EL (cell line): ENCODE measurements at places on chromosomes 1 and 21.
A peak's percentile ranks its signal among the peaks of the same experiment; 100 is the strongest.

DNA sequence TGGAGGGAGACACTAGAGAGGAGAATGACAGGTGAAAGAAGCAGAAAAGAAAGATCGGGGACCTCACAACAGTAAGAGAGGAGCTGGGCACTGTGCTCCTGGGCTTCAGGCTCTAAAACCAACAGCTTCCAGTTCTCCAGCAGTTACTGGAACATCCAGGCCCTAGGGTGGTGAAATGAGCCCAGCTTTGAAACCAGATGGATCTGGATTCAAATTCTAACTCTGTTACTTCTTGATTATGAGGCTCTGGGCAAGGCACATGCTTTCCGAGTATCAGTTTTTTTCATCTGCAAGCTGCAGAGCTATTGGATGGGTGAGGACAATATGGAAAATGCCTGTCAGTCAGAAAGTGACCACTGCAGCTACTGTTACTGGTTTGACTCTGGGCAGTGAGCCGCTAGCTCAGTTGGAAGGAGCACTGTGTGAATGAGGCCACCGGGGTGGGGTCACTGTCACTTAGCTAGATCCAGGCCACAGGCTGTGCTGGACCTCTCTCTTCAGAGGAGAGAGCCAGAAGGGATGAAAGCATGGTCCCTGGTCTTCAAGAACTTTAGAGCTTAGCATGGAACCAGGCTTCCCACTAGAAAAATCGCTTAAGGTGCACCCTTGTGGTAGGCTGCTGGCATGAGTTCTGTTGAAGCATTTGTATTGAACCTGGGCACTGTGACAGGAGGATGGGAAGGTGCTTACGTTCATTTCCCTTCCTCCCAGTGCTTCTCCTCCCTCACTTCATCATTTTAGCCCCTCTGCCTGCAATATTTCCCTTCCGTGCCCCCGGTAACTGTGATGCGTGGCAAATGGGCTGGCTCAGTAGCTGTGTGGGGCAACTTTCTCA lies 12.2 kb downstream of the PLEKHO1 start:
- peak; percentile 41 for DNase-seq

- no peak for DNase-seq
Observed at GRCh38 chr1:225461533-225462428, 33.9 kb upstream of the LBR start.

- peak; percentile 5 for DNase-seq
Observed at GRCh38 chr1:233114159-233114558, 163.7 kb downstream of the NTPCR start.

GRCh38 chr1:60924964-60925798 lies 157.2 kb upstream of the NFIA start:
- DNase-seq: no peak

- DNase-seq: no peak
Observed at GRCh38 chr1:230145953-230146476, 79.0 kb downstream of the GALNT2 start.

- DNase-seq: peak; percentile 84
Observed at GRCh38 chr1:183180218-183180617, 5.8 kb upstream of the LAMC2 start.

DNA sequence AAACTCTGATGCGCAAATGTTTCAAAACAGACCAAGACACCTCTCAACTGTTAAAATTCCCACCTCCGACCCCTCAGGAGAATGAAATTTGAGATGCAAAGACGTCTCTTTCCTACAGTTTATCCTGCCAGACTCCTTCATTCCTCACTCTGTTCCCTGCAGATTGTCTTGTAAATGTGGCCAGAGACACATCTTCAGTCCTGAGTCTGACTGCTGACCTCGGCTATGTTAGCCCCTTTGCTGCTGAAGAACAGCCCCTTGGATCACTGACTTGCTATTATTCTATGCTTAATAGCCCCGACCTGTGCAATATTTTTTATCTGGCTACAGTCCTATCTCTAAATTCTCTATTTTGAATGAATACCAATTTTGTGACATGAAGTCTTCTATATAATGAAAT lies 16.6 kb upstream of the ESRRG start:
- no peak for DNase-seq

GRCh38 chr1:8506995-8507615 lies 189.2 kb downstream of the SLC45A1 start:
- no peak for DNase-seq

- no peak for DNase-seq
Observed at GRCh38 chr1:169271098-169271497, 96.5 kb downstream of the NME7 start.

DNA sequence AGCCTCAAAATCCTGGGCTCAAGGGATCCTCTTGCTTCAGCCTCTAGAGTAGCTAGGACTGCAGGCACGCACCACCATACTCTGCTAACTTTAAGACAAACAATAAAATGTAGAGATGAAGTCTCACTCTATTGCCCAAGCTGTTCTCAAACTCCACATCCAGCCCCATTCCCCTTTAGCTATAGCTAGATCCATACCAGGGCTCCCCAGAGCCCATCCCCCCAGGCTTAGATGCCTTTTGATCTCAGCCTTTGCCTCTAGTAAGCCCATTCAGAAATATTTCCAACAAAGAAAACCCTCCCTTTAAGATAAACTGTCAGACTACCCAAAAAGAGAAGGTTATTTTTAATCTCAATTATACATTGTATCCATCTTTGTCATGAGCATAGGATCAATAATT lies 325.4 kb downstream of the CHRM3 start:
- DNase-seq: no peak

- DNase-seq: peak; percentile 47
Observed at GRCh38 chr1:192445839-192446489, 129.2 kb downstream of the RGS21 start.

DNA sequence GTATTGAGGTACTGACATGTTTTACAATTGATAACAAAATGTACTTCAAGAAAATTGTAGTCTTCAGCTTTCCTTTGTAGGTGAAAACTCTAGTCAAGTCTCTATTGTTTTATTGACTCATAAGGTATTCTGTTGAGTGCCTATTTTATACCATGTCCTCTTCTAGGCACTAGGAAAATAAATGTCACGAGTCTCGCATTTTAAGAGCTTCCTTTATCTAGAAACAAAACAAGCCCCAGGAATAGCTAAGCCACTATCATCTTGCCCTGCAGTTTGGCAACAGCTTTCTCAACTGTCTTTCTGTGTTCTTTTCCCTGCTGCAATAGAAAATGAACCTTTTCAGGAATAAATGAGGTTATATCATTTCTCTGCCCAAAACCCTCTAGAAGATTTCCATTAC lies 288.5 kb upstream of the NEGR1 start:
- DNase-seq: no peak

GRCh38 chr1:224980181-224980580 lies 50.7 kb downstream of the DNAH14 start:
- no peak for DNase-seq

DNA sequence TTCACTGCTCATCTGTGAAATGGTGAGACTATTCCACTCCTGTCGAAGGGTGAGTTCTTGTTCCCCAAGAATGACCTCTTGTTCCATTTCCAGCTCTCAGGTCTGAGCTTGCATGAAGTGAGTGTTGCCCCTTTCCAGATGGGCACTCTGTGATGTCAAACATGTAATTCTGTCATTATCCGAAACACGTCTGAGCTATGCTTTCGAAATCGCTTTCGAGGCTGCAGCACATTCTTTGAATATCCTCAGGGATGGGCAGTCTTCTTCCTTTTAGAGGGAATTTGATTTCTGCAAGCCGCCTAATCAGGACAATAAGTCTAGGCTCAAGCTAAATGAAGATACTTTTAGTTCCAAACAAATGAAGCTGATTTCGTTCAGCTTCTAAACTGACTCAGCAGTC lies 15.1 kb downstream of the NFASC start:
- DNase-seq: peak; percentile 26

DNA sequence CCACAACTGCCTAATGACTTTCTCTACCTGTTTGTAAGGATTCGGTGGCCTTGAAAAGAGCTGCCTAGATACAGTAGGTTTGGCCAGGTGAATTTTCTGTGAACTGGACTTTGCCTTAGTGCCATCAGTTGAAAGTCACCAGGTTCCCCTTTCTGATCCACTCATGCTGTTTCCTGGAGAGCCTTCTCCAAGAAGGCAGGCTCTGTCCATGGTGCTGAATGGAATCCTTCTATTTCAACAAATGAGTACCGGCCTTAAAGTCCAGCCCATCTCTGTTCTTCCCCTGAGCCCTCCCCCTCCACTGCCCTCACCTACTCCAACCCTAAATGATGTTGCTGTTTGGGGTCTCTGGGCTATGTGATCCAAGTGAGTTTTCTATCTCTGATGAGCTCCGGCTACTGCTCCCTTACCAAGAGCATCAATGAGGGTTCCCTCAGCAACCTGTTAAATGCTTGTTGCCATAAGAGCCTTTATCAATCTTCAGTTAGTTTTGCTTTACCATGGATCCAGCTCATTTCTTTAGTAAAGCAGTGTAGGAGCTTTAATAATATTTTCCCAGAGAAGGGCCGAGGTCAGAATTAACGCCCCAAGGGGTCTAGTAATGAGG lies 500.4 kb downstream of the PTPRU start:
- DNase-seq: peak; percentile 40

- DNase-seq: no peak
Observed at GRCh38 chr1:40389322-40389803, 15.8 kb downstream of the SMAP2 start.
